Pulmonary artery endothelial cell (primary cell): ENCODE measurements at places on chromosomes 13 and 19. TPM values are rescaled to one million over a fixed set of nuclear protein-coding genes. Genes with fewer than 3 reads are reported as not detected.

- DNase-seq, result no peak
These were observed 181.8 kb downstream of the COL4A1 start for GRCh38 chr13:110125157-110125556.

- no peak for DNase-seq
These were observed 6.4 kb upstream of the DMWD start for GRCh38 chr19:45798995-45799517.

GRCh38 chr19:1718420-1719291 is 34.6 kb upstream of the ONECUT3 start:
- DNase-seq, result no peak

GRCh38 chr19:45421947-45422498 is 1.7 kb downstream of the ERCC1 start:
- DNase-seq, result no peak

- DNase-seq, result no peak
These were observed 34.0 kb downstream of the PIN1 start for GRCh38 chr19:9868983-9869617.

DNA sequence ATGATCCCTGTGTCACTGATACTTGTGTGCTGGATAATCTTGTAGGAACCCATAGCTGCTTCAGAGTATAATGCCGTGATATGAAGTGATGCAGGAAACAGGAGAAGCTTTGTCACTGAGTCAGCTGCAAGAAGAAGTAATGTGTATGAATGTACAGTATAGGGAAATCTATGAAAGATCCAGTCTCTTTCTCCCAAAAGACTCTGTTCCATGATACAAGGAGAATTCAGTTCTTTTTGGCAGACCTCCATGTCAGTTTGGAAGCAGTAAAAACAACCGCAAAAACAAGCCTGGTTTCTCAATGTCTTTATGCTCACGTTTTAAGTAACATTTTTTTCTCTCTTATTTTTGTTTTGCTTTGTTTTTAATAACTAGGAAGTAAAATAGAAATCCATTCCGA is 33.9 kb downstream of the PCDH17 start:
- DNase-seq, result no peak

- DNase-seq, result no peak
These were observed 82.3 kb downstream of the CDADC1 start for GRCh38 chr13:49329831-49330545.

DNA sequence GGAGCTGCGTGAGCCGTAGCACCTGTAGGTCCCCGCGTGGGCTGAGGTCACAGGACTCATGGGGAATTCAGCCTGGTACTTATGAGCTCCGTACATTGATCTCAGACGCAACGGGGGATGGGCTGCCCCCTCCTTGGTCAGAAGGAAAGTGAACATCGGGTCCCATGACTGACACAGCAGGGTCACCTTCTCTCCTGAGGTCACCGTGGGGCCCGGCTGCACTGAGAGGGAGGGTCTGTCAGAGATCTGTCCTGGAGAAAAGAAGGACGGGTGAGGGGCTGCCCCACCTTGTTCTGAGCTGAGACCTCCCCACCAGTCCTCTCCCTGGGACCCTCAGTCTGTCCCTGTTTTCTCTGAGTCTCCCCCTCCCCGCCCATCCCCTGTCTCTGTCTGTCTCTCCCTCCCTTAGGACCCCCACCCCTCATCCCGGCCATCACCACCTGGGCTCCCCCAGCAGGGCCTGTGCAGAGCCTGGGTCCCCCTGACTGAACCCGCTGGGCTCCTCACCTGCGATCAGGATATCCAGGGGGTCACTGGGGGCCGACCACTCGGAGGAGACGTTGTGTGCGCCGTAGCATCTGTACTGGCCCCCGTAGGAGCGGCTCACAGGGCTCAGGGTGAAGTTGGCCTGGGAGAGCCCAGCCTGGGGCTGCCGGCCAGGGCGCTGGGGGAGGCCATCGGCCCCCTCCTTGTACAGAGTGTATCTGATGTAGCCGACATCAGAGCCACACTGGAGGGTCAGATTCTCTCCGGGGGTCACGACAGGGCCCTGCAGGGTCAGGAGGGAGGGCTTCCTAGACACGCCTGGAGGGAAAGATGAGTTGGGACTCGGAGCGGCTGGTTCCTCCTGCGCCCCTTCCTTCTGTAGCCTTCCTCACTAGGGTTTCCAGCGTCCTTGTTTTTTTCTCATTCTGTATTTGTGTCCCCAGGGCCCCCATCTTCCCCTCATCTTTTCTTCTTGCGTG is 1.8 kb downstream of the LILRA4 start:
- no peak for DNase-seq

GRCh38 chr19:15328312-15328711 is 4.0 kb downstream of the BRD4 start:
- DNase-seq, result no peak

GRCh38 chr13:33276570-33276969 is 9.0 kb downstream of the STARD13 start:
- DNase-seq, result peak; percentile 69

GRCh38 chr13:61339054-61339621 is 76.5 kb downstream of the PCDH20 start:
- no peak for DNase-seq

DNA sequence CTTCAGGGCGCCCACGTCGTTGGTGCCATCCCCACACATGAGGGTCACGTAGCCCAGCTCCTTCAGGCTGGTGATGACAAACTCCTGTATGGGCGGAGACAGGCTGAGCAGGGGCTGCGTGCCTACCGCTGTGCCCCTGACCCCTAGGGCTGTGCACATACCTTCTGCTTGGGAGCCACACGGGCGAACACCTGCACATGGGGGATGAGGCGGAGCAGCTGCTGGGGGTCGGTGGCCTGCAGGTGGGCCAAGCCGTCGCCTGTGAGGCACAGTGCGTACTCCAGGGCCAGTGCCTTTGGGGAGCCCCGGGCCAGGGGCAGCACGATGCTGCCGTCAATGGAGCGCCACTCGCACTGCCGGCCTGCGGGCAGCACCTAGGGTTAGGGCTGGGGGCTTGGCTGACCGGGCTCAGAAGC is 6.1 kb upstream of the GMIP start:
- DNase-seq, result no peak

DNA sequence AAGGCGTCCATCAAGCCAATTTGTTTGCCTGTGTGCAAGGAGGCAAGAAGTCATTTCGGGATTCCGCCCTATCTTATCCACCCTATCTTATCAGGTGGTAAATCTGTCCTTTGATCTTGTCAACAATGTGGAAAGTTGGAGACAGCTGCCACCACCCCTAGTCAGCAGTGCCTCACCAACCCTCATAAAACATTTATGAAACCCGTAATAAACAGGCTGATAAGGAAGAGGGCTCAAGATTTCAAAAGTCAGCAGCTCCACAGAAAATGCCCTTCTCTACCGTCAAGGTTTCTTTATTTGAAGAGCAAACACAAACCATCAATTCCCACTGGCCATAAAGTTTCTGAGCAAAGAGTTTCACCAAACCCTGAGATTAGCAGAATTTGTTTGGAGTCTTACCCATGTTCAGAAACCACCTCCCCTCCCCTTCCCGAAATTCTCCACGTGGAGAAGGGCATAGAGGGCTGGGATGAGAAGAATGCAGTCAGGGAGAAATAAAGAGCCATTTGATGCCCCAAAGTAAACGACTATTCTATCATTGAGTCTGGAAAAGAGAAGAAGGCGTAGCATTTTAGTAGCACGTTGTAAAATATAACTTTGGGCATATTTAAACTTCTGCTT is 196.0 kb upstream of the GPR12 start:
- DNase-seq, result no peak

- no peak for DNase-seq
These were observed 7.7 kb upstream of the TBC1D4 start for GRCh38 chr13:75489502-75490263.

- no peak for DNase-seq
These were observed 2.7 kb downstream of the ALDH16A1 start for GRCh38 chr19:49455773-49456172.

- DNase-seq, result no peak
These were observed 196.5 kb upstream of the TSHZ3 start for GRCh38 chr19:31545777-31546176.

- no peak for DNase-seq
These were observed 1.1 kb downstream of the A1BG start for GRCh38 chr19:58351990-58352755.

DNA sequence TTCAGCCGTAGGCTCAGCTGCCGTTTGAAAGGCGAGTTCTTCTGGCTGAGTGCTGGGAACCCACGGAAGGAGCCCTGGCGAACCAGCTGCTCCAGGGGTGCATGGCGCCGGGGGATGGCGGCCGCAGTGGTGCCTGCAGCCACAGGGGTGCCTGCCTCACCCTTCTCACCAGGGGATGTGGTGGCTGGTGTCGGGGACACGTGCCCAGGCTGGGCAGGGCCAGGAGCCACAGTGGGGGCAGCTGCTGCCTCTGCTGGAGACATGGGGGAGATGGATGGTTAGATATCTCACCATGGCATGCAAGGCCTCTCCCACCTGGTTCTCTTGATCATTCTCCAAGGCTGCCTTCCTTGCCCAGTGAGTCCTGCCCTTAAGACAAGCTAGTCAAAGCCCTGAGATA is 17.1 kb downstream of the NUMBL start:
- DNase-seq, result no peak

- DNase-seq, result no peak
These were observed 484.6 kb downstream of the TSHZ3 start for GRCh38 chr19:30864391-30865215.

- DNase-seq, result no peak
These were observed 8.1 kb downstream of the SARS2 start for GRCh38 chr19:38922482-38922881.

- DNase-seq, result no peak
These were observed 107.8 kb downstream of the RXFP2 start for GRCh38 chr13:31846961-31847752.

GRCh38 chr19:11479898-11480714 is 740 bp downstream of the ELAVL3 start:
- DNase-seq, result no peak

- no peak for DNase-seq
These were observed 566 bp downstream of the TIMM13 start for GRCh38 chr19:2426611-2427428.

- no peak for DNase-seq
These were observed 18.4 kb downstream of the CPB2 start for GRCh38 chr13:46086421-46086922.

The KIR2DL3 gene
- total RNA-seq, result not detected in 2 replicates

The ABCA7 gene
- 3.5 and 5.9 TPM in 2 replicates for total RNA-seq

The PAN3 gene
- total RNA-seq, result 17.3 and 19.0 TPM in 2 replicates

The TMC4 gene
- total RNA-seq, result 0.11 and 0.86 TPM in 2 replicates

The TRIP10 gene
- total RNA-seq, result 50.5 and 52.7 TPM in 2 replicates

The INTS6 gene
- 40.4 and 67.6 TPM in 2 replicates for total RNA-seq

The PTPRS gene
- 11.9 and 28.0 TPM in 2 replicates for total RNA-seq

The MRPL57 gene
- 23.5 and 31.0 TPM in 2 replicates for total RNA-seq

The FUT2 gene
- not detected in 2 replicates for total RNA-seq

The MYH14 gene
- 0.07 TPM in 1 of 2 replicates, not detected in the other for total RNA-seq

The WDR87 gene
- not detected in 2 replicates for total RNA-seq
